Chondrocyte (in vitro differentiated cells): ENCODE measurements at places on chromosomes 1 and 21. TPM values are rescaled to one million over a fixed set of nuclear protein-coding genes. Genes with fewer than 3 reads are reported as not detected.
A peak's percentile ranks its signal among the peaks of the same experiment; 100 is the strongest.

GRCh38 chr21:26920055-26920454, 46.8 kb downstream of the ADAMTS5 start:
- no peak for DNase-seq

DNA sequence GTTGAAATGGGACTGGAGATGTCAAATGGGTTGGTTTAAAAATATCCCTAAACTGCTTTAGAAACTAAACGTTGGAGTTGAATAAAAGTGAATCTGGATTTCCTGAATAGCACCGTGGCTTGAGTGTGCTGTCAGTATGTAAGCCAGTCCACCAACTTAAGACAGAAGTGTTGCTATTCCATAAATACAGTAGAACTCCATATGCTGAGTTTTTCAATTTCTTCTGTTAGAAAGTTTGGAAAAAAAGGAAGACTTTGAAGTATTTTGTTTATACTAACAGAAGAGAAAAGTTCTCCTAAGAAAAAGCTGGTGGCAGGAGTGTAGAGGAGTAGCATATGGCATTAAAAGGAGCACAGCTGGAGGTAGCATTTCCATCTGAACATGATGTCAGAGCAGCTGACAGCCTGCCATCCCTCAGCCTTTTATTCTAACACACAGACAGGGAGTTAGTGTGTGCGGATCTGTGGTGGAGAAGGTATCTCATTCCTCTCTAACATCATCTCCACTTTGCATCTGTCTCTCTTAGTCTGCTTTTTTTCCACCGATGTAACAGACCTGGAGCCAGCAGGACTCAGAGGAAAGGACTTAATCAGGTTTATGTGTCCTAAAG, at the start of gene ZBTB18:
ZBTB18 (plus strand) TSS at position 449 of the 610 bp plus-strand sequence; CDS start at position 598, 149 bp downstream.
- DNase-seq = no peak

DNA sequence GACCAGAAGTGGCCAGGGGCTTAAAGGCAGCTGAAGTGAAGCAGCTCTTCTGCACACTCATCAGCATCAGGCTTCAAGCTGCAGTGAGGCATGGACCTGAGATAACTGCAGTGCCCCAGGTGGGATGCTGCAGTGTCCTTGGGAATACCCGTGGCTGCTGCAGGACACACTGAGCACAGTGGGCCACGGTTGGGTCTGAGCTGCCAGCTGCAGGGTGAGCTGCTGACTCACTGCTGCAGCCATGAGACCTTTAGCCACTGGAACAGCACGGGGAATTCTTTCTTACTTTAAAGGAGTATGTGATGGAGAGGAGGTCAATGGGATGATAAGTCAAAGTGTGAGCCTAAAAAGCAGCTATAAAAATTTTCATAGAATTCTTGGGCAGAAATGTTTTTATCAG, 102.1 kb downstream of the XCL2 start:
- no peak for DNase-seq

- no peak for DNase-seq
Measured at GRCh38 chr1:92476071-92476631, 10.6 kb downstream of the GFI1 start.

- no peak for DNase-seq
Measured at GRCh38 chr1:28845786-28846543, 34.0 kb downstream of the OPRD1 start.

GRCh38 chr1:159943908-159944622, 1.3 kb downstream of the IGSF9 start:
- DNase-seq = no peak

- DNase-seq = no peak
Measured at GRCh38 chr1:236204656-236205055, 62.3 kb downstream of the GPR137B start.

DNA sequence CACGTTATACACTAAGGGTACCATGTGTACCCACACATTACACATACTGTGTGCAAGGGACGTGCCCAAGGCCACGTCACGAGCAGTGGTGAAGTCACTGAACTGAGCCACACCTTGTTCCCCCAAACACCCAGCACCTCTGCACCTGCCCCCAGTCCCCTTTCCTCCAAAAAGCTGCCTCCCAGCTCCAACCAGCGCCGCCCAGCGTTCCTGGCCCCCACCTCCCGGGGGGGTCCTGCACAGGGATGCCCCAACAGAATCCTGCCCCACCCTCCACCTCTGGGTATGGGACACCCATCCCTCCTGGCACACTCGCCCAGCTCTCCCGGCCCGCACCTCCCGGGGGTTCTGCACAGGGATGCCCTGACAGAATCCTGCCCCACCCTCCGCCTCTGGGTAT, 54.1 kb downstream of the CHD5 start:
- peak; percentile 62 for DNase-seq

GRCh38 chr1:93199150-93199549, 18.6 kb downstream of the CCDC18 start:
- no peak for DNase-seq

DNA sequence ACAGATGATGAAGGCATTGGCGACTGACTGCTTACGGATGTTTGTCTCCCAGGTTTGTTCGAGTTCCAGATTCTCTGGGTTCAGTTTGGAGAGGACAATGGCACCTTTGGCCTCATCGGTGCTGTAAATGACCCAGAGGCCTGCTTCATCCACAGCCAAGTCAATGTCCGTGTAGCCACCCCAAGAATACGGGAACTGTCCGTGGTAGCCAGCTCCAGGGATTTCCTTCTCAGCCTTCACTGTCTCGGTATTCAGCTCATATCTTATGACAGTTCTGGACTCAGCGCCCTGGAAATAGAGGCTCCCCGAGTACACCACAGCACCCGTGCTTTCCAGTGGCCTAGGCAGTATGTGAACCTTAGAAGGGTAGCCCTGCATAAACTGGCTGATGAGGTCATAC, 14.1 kb downstream of the MYOCOS start:
- DNase-seq = no peak

DNA sequence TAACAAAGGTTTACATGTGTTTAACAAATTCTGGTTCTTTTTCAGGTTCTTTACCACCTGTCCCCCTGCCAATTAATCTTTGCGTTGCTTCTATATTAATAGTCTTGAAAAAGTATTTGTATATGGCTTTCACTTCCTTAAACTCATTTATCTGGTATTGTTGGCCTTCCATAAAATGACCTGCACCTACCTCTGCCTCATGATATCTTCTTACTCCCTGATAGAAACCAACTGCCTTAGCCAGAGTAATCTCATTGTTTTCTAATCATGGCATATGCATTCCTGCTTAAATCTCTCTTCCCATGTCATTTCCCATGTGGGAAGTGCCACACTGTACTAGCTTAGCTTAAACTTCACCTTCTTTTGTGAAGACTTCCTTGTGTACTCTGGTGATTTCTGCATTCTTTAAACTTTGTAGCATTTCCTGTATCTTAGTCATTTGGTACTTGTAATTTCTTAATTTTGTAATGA, 8.7 kb downstream of the SMG7 start:
- no peak for DNase-seq

- DNase-seq = no peak
Measured at GRCh38 chr21:23488245-23488644, 2119.0 kb downstream of the MRPL39 start.

DNA sequence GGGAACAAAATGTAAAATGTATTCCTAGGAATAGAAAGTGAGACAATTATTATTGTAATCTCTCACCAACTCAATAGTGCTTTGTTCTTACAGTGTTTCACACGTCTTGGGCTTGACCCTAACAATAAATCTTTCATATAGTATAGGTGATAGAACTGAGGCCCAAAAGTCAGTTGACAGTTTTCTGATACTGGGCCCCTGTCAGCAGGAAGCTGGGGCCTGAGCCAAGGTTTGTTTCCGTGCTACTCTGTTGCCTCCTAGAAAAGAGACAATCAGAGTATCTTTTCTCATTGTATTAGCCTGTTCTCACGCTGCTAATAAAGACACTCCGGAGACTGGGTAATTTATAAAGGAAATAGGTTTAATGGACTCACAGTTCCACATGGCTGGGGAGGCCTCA, 5.0 kb downstream of the RRP1B start:
- no peak for DNase-seq

- DNase-seq = no peak
Measured at GRCh38 chr1:95278173-95279006, 44.4 kb downstream of the RWDD3 start.

DNA sequence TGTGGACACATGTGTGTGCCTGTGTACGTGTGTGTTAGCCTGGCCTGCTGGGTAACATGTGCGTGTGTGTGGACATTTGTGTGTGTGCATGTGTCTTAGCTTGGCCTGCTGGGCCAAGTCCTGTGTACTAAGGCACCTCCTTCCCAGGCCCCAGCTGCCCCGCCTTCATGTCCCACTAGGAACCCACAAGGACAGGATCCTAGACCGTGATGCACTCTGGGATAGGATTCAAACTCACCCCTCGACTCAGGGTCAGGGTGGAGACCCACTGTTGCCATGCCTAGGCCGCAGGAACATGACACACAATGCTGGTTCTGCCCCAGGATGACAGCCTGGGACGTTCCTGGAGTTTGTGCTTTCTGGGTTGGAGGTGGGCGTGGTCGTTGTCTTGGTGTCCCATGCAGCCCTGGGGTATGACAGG, 89.9 kb upstream of the TMPRSS2 start:
- DNase-seq = no peak

DNA sequence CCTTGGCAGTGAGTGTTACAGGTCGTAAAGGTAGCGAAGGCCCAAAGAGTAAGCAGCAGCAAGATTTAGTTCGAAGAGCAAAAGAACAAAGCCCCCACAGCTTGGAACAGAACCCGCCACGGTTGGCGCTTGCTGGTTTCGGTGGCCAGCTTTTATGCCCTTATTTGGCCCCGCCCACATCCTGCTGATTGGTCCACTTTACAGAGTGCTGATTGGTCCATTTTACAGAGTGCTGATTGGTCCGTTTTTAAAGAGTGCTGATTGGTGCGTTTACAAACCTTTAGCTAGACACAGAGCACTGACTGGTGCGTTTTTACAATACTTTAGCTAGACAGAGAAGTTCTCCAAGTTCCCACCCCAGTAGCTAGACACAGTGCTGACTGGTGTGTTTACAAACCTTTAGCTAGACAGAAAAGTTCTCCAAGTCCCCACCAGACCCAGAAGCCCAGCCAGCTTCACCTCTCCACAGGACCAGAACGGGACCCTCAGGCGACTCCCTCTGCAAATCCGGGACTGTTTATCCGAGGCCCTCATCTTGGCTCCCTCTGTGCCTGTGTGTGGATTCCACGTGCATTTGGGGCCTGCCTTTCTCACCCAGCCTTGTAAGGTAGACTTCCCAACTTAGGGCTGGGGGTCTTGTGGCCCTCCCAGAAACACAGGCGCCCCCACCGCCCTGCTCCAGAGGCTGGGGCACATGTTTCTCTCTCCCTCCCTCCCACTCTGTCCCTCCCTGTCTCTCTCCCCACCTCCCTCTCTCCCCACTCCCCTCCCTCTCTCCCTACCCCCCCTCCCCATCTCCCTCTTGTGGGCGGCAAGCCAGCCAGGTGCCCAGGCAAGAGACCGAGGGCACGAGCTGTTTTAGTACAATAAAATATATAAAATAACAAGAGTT, 12.6 kb downstream of the FTCD start:
- peak; percentile 65 for DNase-seq

DNA sequence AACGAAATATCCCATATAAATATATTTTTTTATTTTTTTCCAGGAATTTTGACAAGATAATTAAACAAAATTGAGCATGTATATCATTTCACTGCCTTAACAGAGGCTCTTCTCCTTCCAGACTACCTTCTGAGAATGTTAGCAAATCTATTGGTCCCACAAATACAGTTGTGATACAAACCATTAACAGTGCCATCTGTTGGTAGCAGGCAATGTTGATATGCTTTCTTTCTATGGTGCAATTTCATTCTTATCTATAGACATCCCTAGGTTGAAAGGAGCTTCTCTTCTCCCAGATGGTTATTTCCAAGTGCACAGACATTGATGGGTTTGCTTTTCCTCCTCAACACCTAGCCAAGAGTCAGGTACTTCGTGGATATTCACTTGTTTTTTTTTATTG, 303.6 kb downstream of the USH2A start:
- no peak for DNase-seq

- no peak for DNase-seq
Measured at GRCh38 chr1:39656391-39656790, 15.5 kb downstream of the NT5C1A start.

- DNase-seq = no peak
Measured at GRCh38 chr1:235468004-235468403, 36.2 kb downstream of the B3GALNT2 start.

DNA sequence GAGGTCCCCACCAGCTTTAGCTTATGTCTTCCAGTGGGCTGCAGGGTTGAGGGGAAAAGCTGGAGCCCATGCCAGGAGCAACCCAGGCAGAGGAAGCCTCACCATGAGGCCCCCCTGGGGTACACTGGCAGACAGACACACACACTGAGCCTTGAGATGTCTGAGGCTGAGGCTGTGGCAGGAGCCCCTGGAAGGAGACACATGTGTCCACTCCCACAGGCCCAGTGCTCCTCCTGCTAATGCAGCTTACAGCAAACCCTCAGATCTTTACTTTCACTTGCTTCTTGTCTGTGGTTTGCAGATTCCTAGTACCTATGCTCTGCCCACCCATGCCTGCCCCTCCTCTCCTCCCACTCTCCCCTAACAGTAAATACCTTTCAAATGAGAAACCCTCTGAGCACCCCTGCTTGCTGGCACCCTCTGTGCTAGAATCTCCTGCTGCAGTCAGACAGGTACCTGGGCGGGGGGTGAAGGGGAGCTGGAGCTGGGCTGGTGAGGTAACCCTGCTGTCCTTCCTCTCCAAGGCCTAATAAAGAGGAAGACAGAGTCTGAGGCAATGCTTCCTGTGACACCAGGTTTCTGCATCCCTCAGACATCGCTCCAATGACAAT, 63.4 kb upstream of the NEK2 start:
- DNase-seq = no peak

DNA sequence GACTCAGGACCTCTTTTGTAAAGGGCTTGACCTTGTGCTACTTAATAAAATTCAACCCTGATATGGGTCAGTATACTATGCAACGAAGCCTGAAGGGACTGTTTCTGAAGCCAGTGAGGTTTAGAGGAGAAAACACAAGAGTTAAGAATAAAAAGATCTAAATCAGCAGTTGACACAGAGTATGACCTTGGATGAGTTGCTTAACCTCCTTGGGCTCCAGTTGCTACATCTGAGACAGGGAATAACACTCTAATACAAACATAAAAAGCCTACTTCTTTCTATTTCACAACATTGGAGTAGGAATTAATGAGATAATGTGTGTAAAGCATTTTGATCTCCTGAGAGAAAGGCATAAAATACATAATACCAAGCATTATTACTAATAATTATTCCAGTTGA, 882.4 kb upstream of the ADGRL2 start:
- DNase-seq = no peak

GRCh38 chr1:39321979-39322378, 117.5 kb downstream of the MACF1 start:
- DNase-seq = no peak

CADM3 gene
- total RNA-seq = 0.15 to 0.35 TPM (median 0.22 TPM) in 3 replicates

SDC3 gene
- total RNA-seq = 46.8 to 69.3 TPM (median 47.3 TPM) in 3 replicates

GPR52 gene
- total RNA-seq = 0.74 to 1.7 TPM (median 1.0 TPM) in 3 replicates

OR2M3 gene
- total RNA-seq = not detected in 3 replicates

KRTAP10-7 gene
- total RNA-seq = not detected in 3 replicates

OR2AK2 gene
- not detected in 3 replicates for total RNA-seq

IRF6 gene
- 0.13 to 0.25 TPM in 2 of 3 replicates, not detected in the other for total RNA-seq

GBP1 gene
- total RNA-seq = 10.6 to 12.9 TPM (median 12.3 TPM) in 3 replicates

FAM20B gene
- 33.7 to 38.2 TPM (median 37.3 TPM) in 3 replicates for total RNA-seq

NR0B2 gene
- not detected in 3 replicates for total RNA-seq

SDHC gene
- total RNA-seq = 128 to 144 TPM (median 131 TPM) in 3 replicates

CFAP107 gene
- total RNA-seq = not detected in 3 replicates
